ENCODE measurements at places on chromosomes 4 and X.

DNA sequence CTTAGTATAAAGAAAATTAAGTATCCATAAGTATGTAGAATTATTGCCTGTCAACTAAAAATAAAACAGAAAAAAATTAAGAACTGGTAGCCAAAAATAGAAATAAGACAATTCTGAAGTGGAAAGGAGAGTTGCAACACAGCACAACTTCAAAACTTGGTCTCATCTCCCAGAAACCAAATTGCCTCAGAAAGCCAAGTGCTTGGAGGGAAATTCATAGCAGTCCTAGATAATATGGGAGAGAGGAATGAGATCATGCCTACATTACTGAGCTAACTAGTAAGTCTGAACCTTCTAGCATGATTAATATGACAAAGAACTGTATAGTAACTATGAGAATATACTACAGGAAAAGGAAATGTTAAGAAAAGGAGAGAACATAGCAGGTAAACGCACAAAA, 256.5 kb downstream of the LDB2 start:
- no peak for DNase-seq

GRCh38 chr4:184937745-184938144, 80.5 kb upstream of the HELT start:
- DNase-seq, result no peak

DNA sequence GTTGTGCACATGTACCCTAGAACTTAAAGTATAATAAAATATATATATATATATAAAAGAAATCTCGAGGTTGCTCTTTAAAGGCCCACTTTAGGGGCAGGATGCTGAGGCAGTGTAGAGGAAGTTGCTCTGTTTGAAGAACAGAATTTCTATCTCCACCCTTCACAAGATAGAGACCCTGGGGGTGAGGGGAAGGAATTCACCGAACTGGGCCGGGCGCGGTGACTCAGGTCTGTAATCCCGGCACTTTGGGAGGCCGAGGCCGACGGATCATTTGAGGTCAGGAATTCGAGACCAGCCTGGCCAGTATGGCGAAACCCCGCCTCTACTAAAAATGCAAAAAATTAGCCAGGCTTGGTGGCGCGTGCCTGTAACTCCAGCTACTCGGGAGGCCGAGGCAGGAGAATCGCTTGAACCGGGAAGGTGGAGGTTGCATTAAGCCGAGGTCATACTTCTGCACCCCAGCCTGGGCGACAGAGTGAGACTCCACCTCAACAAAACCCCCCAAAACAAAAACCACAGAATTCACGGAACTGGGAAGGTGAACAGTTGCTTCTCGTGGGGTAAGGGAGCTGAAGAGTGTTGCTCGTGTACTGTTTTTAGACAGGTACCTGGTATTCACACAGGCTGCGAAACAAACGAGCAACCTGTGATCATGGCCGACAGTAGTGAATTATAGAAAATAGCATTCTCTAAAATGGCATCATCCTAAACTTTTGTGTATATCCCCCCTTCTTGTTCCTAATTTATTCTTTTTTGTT, 6.2 kb downstream of the PLAC8 start:
- no peak for DNase-seq

- DNase-seq, result no peak
Measured at GRCh38 chr4:77921701-77922100, 59.1 kb downstream of the MRPL1 start.

GRCh38 chr4:139526928-139527327, 29.1 kb downstream of the SETD7 start:
- DNase-seq, result no peak

DNA sequence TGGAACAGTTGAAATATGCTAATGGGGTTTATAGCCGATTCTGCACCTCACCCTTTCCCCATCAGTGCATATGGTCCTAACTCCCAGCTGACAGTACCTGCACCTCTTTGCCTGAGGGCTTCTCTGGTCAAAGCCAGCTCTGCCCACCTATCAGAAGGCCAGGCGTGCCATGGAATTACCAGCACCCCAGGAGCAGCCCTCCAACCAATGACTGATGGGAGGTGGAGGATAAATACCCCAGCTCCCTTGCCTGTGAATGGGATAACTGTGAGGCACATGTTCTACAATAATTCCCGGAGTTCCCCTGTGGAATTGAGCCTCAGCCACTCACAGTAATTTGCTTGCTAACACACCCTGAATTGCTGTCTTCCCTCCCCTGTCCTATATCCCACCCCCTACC, 572.0 kb downstream of the BCOR start:
- no peak for DNase-seq

- no peak for DNase-seq
Measured at GRCh38 chr4:76923619-76924357, 25.8 kb upstream of the SEPTIN11 start.

DNA sequence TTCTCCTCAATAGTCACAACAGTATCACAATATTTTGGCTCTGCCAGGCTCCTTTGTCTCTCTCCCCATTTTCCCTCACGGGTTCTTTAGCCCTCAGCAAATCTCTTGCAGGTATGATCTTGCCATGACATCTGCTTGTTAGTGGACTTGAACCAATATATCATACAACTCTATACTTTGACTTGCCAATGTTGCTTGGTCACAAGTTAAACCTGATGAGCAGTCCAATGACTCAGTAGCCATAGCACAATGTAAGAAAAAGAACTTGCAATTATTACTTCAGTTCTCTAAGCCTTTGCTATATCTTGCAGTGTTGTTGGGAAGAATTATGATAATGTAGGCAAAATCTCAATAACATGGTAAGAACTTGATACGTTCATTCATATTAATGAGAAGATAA, 174.6 kb upstream of the NRK start:
- no peak for DNase-seq

DNA sequence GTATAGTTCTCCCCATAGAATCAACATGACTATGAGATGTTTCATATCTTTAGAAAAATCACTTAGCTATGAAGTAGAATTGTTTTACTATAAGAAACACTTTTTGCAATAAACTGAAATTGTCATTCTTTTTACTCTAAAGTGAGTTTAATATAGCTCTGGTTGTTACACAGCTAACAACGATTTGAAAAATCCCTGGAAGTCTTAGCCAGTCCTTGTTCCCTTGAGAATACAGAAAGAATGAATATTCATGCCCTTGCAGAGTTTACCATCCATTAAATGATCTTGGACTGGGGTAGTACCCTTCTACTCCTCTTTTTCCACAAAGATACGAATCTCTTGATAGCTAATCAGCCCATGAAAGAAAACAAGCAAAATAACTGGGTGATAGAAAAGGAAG, 141.8 kb downstream of the JADE1 start:
- no peak for DNase-seq

GRCh38 chr4:2646396-2647149, 109.6 kb downstream of the TNIP2 start:
- DNase-seq, result no peak

DNA sequence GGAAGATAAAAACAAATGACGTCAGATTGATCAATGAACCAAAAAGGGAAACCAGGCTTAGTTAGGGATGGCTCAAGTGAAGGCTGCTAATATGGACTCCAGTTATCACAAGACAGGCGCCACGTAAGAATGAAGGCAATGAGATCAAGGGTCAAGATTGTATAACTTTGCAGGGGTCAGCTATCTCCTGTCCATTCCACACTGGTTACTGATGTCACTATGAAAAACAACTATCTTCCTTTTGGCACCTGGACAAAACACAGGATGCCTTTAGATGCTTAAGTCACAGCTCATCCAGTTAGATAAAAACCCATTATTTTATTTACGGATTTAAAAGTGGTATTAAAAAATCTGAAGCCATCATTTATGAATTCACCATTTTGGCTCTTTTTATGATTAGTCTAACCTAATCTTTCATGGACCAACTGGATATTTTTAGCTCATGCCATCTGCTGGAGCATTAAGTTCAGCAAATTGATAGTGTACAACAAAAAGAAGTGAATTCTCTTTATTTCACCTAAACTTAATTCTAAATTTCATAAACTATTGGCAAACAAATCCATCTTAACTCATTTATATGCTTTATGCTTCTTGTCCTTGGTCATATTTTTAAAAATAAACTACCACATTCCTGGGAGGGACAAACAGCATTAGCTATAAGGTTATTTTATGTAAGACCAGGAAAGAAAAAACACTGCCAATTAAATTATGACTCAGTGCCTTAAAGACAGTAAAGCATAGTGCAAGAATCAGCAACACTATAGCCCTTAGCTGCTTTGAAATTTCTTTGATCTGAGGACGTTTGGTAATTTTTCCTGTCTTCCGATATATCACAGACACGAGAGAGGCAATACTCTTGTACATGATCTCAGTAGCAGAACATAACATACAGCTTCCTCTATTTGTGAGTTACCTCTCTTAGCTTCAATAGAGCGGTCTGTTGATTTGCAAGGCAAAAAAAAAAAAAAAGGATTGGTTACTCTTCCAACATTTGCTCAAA, 27.0 kb downstream of the DHX15 start:
- peak; percentile 23 for DNase-seq

GRCh38 chrX:15416133-15416993, 32.1 kb upstream of the VEGFD start:
- DNase-seq, result no peak

DNA sequence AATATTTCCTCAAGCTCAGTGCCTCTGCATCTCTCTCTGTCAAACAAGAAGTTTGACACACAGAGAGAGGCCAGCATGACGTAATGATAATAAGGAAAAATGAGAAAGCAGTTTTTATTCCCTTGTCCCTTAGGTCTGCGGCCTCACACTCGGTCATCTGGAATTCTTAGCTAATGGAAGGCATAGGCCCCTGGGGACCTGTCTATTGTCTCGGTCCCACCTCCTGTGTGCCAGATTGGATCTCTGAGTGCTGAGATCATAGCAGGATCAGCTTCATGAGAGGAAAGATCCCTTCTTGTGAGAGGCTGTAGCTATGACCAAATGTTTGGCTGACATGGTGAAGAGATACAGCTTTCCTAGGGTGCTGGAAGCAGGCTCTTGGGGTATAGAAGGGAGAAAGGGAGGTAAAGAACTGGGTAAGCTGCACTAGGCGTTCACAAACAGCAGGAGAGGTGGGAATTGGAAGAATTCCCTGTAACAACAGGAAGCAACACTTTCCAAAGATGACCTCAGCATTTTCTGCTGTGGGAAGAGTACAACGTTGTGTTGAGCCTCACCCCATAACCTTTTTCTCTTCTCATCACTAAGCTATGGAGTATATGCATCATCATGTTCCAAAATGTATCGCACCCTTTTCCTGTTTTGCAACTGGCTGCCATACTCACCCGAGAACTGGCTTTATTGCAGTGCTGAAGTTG, 20.2 kb downstream of the TMEM31 start:
- no peak for DNase-seq

GRCh38 chr4:142112451-142112850, 476.1 kb downstream of the IL15 start:
- DNase-seq, result no peak

DNA sequence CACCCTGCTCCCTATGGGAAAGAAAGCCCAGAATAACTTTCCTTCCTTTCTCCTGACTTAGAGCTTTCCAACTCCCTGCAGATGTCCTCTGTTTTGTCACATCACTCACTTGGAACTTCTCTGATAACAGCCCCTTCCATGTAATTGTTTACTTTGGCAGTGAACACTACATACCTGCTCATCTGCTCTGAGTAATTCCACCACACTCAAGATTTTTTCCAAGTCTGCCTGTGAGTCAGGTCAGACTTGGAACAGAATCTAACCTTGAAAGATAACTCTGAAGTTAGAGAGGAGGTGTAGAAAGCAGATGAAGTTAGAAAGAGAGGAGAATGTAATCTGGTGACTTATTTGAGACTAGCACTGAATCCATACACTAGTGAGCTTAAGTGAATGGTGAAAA, 7.4 kb downstream of the MAGEB10 start:
- DNase-seq, result no peak

DNA sequence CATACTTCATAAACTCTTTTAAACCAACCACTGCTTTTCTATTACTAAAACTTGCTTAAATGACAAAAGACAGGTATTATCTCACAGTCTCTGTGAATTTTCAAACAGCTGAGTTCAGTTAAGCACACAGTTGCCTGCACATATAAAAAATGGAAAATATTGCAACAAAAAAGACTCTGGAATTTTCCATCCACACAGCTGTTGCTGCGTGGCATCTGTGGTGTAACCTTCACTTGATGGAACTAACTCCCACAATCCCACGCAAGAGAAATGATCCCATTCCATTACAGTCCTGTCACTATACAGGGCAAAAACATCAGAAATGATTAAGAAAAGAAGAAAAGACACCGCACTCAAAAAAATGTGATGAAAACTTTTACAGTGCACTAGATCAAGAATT, 149.8 kb upstream of the TBL1X start:
- no peak for DNase-seq

DNA sequence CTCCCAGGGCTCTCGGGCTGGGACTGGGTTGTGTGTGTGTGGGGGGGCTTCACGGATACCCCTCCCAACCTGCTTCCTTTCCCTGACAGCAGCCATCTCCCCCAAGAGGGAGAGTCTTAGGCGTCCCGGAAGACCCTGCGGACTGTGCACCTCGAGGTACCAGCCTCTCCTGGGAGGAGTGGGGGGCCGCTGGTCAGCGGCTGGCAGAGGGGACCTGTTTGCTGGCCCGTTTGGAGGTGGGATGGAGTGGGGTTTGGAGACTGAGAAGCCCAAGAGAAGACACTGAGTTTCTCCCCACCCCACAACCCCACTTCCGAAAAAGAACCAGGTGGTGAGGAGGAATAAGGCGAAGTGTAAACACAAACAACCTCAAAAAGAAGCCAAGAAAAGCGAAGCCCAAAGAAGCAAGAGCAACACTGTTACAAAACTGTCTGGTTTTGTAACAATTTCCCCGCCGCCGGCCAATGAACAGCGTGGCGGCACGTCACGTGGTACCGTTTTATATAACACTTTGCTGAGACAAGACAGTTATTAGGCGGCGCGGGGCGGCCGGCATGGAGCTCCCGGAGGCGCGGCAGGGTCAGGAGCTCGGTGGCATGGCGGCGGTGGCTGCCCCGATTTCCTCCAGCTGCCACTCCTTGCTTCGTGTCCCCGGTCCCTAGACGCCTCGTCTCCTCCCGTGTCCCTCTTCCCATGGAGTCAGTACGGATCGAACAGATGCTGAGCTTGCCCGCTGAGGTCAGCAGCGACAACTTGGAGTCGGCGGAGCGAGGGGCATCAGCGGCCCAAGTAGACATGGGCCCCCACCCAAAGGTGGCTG, at the start of gene LONRF3:
Gene LONRF3 (plus strand): TSS at position 531 of the 820 bp plus-strand sequence. CDS start 163 bp downstream, at position 694.
- peak; percentile 51 for DNase-seq

GRCh38 chr4:10982305-10982704, 297.7 kb upstream of the CLNK start:
- DNase-seq, result no peak

- peak; percentile 41 for DNase-seq
Measured at GRCh38 chr4:153434190-153434589, 32.0 kb upstream of the TMEM131L start.

DNA sequence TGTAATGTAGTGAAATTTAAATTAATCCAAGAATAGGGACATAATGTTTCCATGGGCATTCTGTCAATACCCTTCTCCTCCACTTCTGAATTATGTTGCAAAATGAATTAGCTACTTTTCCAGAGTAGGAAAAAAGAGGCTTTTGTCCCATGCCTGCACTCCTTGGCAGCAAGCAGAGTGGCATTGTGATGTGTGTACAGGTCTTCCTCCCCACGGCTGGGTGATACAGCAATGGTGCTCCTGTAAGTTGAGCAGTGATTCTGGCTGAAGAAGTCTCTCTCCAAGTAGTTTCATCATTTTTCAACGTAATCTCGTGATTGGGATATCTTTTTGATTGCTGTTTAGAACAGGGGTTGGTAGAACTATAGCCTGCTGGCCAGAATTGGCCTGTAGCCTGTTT, 59.9 kb downstream of the KIT start:
- no peak for DNase-seq

Data from activated CD4-positive, alpha-beta T cell treated with anti-CD3 and anti-CD28 coated beads, Interleukin-10, Interleukin-2, amounts not matched to agents 100 ng/mL and 50 ng/mL, durations not matched to agents 16 hours and 8 hours (primary cell).